Stimulated activated CD4-positive, alpha-beta T cell treated with anti-CD3 and anti-CD28 coated beads, TNF-alpha, amount 100 ng/mL, for 1 hour (primary cell): ENCODE measurements at places on chromosomes 7 and 10.

DNA sequence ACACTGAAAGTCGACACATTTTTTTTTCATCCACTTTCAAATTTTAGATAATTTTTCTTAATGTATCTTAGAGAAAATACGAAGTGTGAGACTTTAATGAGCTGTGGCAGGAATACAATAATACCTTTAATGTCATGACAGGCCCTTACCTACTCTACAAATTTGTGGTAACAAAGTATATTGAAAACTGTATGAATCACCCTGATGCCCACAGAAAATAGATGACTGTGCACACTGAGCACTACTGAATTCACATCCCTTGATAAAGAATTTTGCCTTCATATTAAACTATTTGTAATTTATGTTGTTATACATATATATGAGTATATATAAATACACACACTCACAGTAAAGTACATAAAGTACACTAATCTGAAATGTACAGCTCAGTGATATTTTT, 51.7 kb downstream of the AKR1D1 start:
- no peak for DNase-seq

- DNase-seq, result no peak
Measured at GRCh38 chr7:128093614-128094570, 62.7 kb upstream of the LRRC4 start.

GRCh38 chr7:42123716-42124115, 113.3 kb downstream of the GLI3 start:
- no peak for DNase-seq

- DNase-seq, result no peak
Measured at GRCh38 chr10:130994191-130994590, 317.3 kb downstream of the TCERG1L start.

- no peak for DNase-seq
Measured at GRCh38 chr7:129729511-129729910, 118.0 kb downstream of the NRF1 start.
